Activated T-cell treated with anti-CD3 and anti-CD28 coated beads, Interleukin-2, amount 50 U/mL, for 72 hours (primary cell): ENCODE measurements at places on chromosomes 2 and 18. TPM values are rescaled to one million over a fixed set of nuclear protein-coding genes. Genes with fewer than 3 reads are reported as not detected.
A peak's percentile ranks its signal among the peaks of the same experiment; 100 is the strongest.

RBMS1 gene
- 55.1 TPM for total RNA-seq

PID1 gene
- not detected for total RNA-seq

PMAIP1 gene
- 155 TPM for total RNA-seq

ZNF514 gene
- 15.3 TPM for total RNA-seq

ABI2 gene
- 48.9 TPM for total RNA-seq

HRH4 gene
- total RNA-seq = 0.10 TPM

SIGLEC15 gene
- not detected for total RNA-seq

POTEC gene
- not detected for total RNA-seq

TXNDC2 gene
- not detected for total RNA-seq

SESTD1 gene
- total RNA-seq = 10.7 TPM

GRCh38 chr2:8364668-8365067 is 317.2 kb upstream of the ID2 start:
- no peak for DNase-seq

DNA sequence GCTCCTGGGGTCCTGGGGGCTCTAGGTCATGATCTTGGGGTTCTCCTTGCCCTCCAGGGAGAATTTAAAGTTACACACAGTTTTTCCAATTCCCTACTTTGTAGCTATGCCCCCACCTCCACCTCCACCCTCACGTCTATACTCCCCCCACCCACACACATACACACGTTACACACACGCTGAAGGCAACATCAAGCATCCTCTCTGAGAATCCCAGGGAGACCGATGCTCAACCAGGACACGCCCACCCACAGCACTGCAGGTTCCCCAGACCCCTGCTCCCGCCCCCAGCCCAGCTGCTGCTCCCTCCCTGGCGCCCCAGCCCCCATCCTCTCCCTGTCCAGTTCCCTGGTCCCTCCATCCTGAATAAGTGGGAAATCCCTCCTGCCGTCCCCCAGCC is 6.4 kb upstream of the TNS1 start:
- DNase-seq = no peak

DNA sequence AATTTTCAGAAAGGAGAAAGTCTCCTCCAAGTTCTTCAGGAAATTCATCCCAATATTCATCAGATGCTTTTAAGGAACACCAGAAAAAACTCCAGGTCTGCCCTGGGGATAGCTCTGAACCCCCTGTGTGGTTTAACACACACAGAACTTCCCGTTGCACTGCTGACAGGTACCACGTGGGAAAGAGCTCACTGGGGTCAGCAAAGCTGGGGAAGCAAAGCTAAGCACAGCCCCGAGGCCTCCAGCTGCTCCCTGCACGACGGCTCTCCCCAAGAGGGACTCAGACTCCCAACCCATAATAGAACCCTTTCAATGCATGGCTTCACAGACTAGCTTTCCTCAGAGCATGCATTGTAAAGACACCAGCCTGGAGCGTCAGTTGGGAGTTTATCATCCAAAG is 28.0 kb downstream of the ADI1 start:
- no peak for DNase-seq

DNA sequence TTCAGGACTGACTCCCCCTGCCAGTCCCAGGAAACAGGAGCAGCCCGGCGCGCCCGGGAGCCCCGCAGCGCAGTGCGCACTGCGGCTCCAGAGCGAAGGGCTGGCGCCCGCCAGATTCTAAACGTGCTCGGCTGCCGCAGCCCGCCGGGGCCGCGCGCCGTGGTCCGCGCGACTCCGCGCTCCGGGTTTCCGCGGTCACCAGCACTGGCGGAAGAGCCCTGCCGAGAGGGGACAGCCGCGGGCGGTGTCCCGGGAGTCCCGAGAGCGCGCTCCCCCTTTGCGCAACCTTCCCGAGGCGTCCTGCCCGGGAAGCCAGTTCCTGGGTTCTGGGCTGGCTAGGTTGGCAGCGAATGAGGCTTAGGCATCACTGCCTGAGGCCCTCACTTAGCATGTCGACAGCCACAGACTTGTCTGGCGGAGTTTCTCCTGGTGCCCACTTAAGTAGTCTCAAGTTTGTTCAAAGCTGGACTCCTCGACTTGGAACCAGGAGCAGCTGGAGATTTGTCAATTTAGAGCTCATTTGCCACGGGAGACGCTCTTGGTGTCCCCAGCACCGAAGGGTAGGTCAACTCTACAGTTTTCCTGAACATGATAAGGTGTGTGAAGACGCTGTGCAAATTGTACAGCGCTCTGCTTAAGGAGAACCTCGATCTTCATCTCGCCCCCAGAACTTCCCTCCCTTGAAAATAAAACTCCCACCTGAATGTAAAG is 1.5 kb upstream of the VSNL1 start:
- DNase-seq = peak; percentile 7

DNA sequence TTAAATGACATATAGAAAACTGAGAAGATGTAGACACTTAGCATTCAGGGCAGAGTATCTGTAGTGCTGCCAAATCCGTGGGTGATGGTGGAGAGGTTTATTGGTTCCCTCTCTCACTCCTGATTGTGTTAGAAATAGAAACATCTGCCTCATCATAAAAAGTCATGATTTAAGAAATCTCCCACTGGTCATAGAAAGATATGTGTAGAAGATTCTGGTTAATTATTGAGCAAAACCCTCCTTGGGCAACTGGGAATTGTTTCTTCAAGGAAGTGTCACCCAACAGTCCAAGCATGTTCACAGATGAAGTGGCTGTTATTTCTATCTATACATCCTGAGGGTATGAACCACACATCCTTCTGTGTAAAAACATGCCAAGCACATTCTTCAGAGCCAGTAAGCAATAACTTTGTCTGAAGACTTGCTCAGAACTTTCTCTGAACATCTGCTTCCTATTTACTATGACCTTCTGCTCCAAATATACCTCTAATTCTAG is 33.6 kb upstream of the CHRNA1 start:
- DNase-seq = no peak

DNA sequence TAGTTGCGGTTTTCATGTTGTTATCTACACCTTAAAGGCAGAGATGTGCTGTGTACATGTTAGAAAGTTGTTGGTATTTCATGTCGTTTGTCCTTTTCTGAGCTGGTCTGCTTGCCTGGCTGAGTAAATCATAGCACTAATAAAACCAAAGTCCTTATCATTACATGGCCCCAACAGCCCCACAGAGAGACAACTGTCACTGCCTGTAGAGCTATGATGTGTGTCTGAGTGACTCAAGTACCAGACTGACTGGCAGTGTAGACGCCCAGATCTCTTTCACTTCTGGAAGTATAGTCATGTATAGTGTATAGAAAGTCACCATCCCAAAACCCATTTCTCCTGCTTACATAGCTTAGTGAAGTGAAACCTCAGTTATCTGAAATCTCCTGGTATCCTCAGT is 4.3 kb downstream of the SOCS6 start:
- peak; percentile 17 for DNase-seq

- DNase-seq = no peak
Observed at GRCh38 chr18:59502274-59503175, 143.5 kb upstream of the LMAN1 start.

DNA sequence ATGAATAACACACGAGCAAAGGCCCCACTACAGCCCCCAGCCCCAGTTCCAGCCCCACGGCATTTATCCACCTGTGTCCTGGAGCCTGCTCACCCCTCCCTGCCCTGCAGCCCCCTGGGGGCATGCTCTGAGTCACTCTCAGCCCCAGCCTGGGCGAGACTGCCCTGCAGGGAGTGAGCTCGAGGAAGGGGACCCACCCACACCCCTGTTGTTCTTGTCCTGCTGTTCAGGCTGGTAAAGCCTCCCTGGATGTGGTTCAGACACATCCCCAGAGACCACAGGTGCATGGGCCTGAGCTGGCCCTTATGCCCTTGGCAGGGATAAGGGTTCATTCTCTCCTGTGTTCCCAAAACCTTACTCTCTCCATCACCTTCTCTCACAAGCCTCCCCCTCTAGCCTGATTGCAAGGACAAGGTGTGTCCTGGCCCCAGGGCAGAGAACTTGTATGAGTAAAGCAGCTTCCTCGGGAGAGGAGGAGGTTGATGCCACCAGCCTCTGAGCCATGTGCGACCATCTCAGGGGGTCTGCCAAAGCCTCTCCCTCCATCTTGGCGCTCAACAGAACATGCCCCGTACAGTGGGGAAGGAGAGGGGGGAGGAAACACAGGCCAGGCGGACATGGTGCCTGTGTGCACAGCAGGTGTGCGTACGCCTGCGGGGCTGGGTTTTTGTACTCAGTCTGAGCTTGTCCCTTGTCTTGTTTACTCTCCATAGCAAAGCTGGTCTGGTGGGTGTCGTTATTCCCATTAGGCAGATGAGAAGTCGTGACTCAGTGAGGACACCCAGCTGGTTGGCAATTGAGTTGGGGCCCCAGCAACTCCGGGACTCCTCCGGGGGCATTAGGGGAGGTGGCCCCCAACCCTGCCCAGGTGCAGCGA is 64.4 kb downstream of the CIB4 start:
- no peak for DNase-seq

DNA sequence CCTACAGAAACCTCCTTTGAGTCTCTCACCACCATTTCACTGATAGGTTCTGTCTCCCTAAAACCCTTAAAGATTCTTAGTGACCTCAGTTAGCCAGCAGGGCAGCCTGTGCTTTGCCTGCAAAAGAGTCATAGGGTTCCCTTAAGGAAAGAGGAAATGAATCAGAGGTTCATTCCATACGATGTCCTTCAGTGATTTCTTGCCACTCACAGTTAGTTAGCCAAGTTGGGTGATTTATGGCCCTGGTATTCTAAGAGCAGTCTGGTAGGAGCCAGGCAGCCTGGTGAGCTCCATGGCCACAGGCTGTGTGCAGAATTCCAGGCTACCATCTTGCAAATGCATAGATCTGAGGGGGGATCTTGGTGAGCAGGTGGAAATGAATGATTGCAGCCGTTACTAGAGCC is 18.7 kb upstream of the CCBE1 start:
- no peak for DNase-seq

DNA sequence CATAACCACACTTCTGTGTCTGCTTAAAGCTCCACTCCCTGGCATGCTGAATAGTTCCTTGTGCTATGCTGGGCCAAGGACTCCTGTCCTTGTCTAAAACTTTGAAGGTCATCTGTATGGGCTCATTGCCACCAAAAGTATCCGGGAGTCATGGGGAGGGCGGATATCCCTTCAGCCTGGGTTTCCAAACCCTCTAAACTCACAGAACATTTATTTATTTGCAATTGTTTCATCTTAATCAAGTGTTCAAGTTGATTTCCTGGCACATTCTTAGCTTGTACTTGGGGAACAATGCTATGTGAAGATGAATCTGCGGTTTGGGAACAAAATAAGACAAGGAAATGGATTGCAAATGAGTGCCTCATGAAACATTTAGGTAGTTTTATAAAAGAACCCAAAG is 1.8 kb downstream of the NOSTRIN start:
- DNase-seq = no peak

- no peak for DNase-seq
Observed at GRCh38 chr2:26243470-26244308, 743 bp downstream of the HADHA start.

- no peak for DNase-seq
Observed at GRCh38 chr2:224038830-224039079, 331 bp downstream of the SERPINE2 start.

GRCh38 chr2:19329445-19329844 is 29.0 kb downstream of the OSR1 start:
- no peak for DNase-seq

- DNase-seq = no peak
Observed at GRCh38 chr18:52670896-52671295, 330.9 kb downstream of the DCC start.

DNA sequence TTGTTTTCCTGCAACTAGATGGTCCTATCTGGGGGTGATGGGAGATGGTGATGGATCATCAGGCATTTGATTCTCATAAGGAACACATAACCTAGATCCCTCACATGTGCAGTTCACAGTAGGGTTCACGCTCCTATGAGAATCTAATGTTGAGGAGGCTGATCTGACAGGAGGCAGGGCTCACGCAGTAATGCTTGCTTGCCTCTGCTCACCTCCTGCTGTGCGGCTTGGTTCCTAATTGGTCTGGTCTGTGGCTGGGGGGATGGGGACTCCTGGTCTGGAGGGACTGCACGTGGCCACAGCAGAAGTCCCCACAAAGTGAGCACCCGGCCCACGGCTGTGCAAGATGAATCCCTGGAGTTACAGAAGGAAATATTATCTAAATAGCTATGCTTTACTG is 11.3 kb downstream of the MC5R start:
- no peak for DNase-seq

DNA sequence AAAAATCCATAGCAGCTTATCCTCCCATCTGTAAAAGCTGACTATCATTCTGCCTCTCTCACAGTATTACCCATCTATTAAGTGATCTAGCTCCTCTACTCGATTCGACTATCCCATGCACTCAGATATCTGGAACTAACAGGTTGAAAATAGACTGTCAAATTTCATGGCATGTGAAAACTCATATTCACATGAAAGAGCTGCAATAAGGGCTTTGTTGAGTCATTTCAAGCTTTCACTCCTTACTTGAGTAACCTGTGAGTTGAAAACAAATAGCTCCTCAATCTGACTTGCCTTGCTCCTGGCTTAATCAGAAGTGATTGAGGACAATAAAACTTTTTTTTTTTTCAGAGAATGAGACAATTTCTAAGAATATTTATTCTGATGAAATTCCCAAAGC is 192.4 kb upstream of the ERBB4 start:
- DNase-seq = peak; percentile 2

DNA sequence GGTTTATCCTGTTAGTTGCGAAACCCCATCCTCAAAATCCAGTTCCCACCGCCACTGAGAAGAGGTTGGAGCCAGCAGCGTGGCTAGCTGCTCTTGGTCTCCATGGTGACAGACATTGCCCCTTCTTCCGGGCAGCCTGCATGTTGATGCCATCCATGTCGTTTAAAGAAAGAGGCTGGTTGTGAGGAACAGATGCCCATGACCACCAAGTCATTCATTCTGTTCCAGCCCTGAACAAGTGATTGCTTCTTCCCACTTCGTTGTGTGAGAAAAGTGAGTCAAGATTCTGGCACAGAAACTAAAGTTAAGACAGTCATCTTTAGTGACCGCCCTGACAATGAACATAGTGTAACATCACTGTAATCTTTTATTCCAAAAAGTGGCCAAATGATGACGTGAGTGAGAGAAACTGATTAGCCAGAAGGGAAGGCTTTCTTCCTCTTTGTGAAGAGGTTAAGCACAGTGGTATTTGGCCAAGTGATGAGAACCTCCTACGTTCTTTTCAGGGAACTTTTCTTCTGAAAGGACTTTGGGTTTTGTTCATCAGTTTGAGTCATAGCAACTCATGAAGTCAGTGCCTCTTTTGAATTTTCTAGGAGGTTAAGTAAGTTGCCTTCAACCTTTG is 272.5 kb downstream of the GALR1 start:
- peak; percentile 10 for DNase-seq

DNA sequence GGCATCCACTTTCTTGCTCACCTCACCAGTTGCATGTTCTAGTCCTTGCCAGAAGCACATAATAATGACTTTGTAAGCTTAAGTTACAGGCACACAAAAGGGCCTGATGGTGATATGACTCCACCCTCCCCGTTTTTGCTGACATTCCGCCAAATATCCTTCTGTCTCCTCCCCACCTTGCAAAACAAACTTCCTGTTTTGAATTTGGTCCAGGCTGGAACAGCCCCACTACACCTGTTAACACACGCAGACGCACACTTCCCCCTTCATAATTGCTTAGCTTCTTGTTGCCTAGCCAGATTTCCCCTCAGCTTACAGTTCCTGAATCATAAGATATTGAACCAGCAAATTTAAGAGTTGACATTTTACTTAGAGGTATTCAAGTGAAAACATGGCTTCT is at the start of gene MGAT5:
Gene MGAT5, plus strand, starts transcription at position 269 of the 400 bp plus-strand sequence. CDS start 332 bp downstream, outside the sequence.
- DNase-seq = no peak

GRCh38 chr2:226756131-226756530 is 43.5 kb downstream of the IRS1 start:
- DNase-seq = peak; percentile 10
